ENCODE measurements at places on chromosomes 6 and 20.

DNA sequence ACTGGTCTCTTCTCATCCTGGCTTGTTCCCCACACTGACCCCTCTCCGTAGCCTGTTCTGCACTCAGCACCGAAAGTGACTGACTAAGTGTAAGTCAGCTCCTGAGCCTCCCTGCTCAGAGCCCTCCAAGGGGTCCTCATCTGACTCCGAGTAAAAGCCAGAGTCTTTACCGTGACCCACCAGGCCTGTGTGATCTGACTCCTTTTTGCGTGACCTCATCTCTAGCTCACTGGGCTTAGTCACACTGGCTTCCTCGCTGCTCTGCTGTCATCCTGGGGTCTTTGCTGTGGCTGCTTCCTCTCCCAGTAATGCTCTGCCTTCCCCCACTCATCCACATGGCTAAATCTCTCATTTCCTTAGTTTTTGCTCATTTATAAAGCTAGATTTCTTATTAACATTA lies 116.6 kb downstream of the PLCB4 start:
- no peak for DNase-seq

DNA sequence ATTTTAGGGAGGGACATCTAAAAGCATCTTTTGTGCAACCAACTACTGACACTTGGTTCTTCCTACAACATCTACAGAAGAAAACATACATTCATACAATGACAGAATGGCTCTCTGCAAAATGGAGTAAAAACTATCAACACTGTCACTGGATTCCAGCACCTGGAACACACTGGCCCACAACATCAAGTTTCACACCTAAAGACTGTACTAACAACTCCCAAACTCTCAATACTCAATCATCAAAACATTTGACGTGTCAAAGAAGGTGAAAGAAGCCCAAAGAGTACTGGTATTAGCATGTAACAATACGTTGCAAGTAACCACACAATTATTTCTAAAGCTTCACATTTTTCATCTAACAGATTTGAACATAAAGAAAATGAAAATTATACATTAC lies 2.1 kb downstream of the CPNE1 start:
- no peak for DNase-seq

- no peak for DNase-seq
Measured at GRCh38 chr6:52634211-52634610, 36.7 kb upstream of the TMEM14A start.

- DNase-seq, result no peak
Measured at GRCh38 chr6:105137388-105137787, 42.4 kb downstream of the POPDC3 start.

- DNase-seq, result no peak
Measured at GRCh38 chr6:167687116-167687725, 139.5 kb upstream of the AFDN start.

- DNase-seq, result no peak
Measured at GRCh38 chr6:44036699-44037101, 90.6 kb downstream of the MRPL14 start.

DNA sequence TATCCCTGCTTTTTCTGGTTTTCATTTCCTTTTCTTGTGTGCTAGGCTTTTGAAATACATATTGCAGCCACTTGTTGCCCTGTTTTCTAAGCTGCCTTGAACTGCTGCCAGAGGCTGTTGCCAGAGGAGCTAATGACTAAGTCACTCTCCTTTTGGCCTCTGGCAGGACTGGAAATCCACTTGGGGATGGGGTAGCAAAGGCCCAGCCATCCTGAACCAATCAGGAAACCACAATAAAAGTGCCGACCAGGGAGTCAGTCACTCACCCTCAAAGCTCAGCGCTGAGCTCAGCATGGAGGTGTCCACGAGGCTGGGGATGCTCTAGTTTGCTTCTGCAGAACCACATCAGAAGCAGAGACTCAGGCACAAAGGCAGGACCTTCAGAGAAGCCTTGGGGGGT lies 813.0 kb downstream of the DHX35 start:
- no peak for DNase-seq

- peak; percentile 26 for DNase-seq
Measured at GRCh38 chr6:83193747-83194566, 800 bp downstream of the RWDD2A start.

DNA sequence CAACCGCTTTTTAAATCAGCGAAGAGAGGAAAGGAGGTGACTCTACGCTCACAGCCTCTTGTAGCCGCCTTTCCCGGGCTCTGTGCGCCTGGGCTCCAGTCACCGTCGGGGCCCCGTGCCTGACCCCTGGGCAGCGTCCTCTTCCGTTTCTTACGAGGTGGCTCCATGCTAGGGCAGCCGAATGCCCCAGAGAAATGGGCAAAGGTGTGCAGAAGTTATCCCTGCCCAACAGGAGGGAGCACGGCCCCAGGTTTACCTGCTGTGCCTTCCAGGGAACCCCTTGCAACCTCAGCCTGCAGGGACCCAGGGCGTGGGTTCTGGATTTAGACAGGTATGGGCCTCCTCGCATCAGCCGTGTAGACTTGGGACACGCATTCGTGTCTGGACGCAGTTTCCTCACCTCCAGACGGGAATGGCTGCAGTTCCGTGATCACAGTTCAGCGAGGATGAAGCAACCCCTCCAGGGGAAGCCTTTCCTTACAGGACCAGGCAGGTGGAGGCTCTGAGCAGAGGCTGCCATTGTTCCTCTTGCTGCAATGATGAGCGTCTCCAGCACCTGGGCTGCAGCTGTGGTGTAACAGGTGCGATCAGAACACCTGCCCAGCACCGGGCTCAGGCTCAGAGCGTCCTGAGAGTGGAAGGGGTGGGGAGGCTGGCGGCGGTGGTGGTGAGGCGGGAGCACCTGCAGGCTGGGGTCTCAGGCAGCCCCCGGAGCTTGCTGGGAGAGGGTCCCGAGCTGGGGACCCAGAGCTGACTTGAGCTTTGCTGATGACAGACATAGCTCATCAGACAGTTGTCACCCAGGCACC lies 81.3 kb upstream of the BHLHE23 start:
- DNase-seq, result no peak

DNA sequence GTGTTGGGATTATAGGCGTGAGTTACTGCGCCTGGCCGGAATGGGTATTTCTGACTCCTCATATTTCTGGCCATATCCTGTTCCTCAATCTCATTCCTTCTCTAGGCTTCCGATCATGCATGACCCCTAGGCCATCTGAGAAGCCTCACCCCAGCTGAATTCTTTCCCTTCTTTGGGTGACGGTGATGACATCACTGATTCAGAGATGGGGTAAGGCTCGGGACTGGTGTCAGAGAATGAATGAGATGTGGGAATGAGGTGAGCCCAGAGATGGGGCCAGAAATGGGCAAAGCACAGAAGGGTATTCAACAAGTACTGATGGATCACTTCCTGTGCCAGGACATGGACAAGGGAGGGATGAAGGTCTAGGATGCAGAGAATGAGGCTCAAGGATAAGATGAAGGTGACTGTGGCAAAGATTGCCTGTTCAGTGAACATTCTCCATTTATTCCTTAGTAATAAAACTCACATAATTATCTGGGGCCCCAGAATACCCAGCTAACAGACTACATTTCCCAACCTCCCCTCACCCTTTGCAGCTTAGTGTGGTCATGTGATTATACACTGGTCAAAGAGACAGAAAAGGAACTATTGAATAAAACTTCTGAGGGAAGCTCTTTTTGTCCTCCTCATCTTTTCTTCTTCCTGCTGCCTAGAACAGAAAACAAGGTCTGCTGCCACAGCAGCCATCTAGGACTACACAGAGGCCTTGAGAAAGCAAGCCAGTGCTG lies 39.6 kb downstream of the KIAA0319 start:
- DNase-seq, result no peak

GRCh38 chr6:120711255-120711654 lies 623.0 kb downstream of the TBC1D32 start:
- DNase-seq, result no peak

- DNase-seq, result no peak
Measured at GRCh38 chr6:142683714-142684141, 261.2 kb downstream of the HIVEP2 start.

GRCh38 chr6:148513145-148514071 lies 170.8 kb downstream of the SASH1 start:
- DNase-seq, result no peak

DNA sequence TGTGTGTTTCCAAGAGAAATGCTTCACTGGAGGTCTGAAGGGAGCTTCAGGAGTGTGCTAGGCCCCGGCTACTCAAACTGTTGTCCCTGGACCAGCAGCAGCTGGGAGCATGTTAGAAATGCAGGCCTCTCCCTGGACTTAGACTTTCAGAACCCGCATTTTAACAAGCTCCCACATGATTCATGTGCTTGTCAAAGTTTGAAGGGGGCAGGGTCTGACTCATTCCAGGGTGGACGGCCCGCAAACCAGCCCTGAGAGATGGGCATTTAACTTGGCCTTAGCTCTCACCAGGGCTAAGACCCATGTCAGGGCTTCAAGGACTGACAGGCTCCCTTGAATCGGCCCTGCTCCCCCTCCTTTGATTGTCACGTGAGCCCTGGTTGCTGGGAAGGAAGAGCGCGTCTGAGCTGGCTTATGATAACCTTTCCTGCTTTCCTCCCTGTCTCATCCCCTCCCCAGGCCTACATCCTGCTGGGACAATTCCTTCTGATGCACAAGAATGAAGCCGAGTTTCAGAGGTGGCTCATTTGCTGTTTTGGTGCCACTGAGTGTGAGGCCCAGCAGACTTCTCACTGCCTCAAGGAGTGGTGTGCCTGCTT lies 35.5 kb downstream of the BANF2 start:
- DNase-seq, result no peak
